ENCODE measurements at places on chromosomes 1 and 21.

DNA sequence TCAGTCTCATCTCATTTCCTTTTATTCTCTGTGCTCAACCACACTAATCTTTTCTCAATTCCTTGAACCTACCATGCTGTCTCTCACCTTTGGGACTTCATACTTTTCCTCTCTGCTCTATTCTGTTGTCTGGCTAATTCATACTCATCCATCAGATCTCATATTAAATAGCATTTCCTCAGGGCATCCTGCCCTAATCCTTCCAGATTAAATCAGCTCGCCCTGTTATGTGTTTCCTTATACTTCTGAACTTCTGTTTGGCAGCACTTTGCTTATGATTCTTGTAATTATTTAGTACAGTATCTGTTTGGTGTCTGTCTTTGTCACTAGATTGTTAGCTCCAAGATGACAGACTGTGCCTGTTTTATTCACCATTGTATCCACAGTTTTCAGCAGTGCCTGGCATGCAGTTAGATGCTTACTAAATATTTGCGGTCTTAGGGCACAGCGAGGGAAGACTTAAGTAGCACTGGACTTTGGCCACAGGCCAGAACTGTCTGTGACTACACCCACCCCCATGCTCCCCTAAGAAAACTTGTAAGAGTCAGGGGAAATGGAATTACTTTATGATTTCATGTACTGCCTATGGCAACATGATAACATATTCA is 9.9 kb upstream of the CAP1 start:
- no peak for DNase-seq

DNA sequence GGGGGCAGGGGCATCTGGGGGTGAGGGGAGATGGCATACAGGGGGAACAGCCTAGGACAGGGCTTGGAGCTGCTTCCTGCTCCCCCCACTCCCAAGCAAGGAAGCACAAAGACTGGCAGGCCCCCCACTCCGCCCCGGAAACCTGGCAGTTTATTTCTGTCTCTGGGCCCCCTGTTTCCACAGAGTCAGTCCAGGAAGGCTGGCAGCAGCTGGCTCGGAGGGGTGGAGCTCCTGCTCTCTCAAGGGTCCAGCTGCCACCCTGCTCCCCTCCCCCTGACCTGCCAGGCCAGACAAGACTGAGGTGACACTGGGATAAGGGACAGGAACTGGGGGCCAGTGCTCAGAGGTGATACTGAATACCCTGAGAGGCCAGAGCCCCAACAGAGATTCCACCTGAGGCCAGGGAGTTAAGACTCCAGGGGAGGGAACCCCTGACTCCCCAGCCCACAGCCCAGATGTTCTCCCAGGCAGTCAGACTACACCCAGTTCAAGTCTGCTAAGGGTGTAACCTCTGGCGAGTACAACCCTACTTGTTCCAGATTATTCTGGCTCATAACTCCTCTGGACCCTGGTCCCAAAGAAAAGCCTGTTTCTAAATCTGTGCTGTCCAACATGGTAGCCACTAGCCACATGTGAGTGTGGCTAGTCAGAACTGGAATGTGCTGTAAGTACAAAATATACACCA is 26.3 kb downstream of the AHDC1 start:
- DNase-seq: peak; percentile 70

- no peak for DNase-seq
Observed at GRCh38 chr1:175579956-175580750, 163.2 kb downstream of the TNR start.

GRCh38 chr1:22518379-22518778 is 44.9 kb upstream of the EPHA8 start:
- DNase-seq: no peak

DNA sequence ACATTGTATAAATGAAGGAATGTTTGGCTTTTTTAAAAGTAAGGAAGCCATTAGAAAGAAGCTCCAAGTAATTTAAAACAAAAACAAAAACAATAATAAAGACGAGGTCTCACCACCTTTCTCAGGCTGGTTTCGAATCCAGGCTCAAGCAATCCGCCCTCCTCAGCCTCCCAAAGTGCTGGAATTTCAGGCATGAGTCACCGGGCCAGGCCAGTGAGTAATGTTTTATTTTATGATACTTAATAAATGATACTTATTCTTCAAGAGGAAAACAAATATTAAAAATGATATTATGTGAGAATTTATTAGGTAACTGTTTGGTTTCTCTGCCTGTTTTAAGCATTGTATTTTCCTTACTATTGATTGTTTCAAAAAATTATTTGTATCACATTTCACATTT is 201.4 kb upstream of the BRINP3 start:
- no peak for DNase-seq

- no peak for DNase-seq
Observed at GRCh38 chr1:111208921-111209320, 8.5 kb upstream of the DENND2D start.

- no peak for DNase-seq
Observed at GRCh38 chr1:10903421-10903820, 107.0 kb upstream of the CASZ1 start.

DNA sequence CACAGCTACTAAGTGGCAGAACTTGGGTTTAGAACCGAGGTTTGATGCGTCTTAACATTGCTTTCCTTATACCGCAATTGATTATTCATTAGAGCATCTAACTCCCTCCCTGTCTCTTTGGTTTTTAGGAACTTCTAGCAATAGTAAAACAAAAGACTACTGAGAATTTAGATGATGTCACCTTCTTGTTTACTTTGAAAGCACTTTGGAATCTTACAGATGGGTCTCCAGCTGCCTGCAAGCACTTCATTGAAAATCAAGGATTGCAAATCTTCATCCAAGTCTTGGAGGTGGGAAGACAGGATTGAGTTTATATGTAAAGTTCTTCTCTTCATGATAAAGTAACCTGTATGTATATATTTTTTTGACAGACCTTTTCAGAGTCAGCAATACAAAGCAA is 35.0 kb downstream of the ZYG11A start:
- DNase-seq: no peak

DNA sequence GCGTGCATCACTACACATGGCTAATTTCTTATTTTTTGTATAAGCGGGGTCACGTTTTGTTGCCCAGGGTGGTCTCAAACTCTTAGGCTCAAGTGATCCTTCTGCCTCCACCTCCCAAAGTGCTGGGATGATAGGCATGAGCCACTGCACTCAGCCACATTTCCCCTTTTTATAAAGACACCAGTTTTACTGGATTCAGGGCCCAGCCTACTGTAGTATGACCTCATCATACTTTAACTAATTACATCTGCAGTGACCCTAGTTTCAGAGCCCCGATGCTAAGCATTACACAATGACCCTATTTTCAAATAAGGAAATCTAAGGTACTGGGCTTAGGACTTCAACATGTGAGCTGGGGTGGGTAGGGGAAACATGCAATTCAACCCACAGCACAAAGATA is 31.8 kb upstream of the ENAH start:
- DNase-seq: no peak

GRCh38 chr1:61049850-61050540 is 32.4 kb upstream of the NFIA start:
- peak; percentile 91 for DNase-seq

GRCh38 chr1:4084896-4085295 is 184.8 kb upstream of the C1orf174 start:
- no peak for DNase-seq

All from muscle of back (tissue), 13 donors.